ENCODE measurements at places on chromosomes 1 and 21.

GRCh38 chr1:153465811-153466636 lies 5.6 kb upstream of the S100A7 start:
- peak; percentile 60 for DNase-seq

DNA sequence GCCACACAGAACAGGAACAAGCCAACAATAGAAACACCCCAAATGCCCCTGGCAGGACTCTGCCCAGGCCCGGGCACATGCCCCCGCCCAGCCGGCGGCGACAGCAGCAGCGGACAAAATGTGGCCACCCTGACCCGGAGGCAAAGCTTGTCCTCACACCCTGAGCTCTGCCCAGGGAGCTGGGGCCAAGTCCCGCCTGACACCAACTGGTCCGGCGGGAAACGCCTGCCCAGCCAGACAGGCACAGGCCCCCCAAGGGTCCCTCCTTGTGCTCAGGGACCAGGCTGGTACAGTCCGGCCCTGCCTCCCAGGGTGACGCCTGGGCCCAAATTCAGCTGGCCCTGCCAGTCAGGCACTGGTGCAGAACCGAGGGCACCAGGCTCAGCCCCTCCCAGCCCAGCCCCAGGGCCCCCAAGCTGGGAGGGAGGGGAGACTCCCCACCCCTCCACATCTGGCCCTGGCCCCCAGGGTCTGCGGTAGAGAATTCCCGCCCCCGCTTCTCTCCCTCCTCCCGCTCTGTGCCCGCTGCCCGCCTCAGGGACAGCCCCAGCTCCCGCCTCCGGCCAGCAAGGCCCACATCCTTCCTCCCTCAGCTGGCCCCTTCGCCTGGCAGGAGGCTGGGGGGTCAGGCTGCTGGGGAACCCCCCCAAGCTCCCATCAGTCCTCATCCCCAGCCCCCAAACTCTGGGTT lies 2.0 kb downstream of the AHDC1 start:
- no peak for DNase-seq

- DNase-seq, result no peak
Observed at GRCh38 chr1:86515597-86515996, 31.3 kb upstream of the CLCA4 start.

DNA sequence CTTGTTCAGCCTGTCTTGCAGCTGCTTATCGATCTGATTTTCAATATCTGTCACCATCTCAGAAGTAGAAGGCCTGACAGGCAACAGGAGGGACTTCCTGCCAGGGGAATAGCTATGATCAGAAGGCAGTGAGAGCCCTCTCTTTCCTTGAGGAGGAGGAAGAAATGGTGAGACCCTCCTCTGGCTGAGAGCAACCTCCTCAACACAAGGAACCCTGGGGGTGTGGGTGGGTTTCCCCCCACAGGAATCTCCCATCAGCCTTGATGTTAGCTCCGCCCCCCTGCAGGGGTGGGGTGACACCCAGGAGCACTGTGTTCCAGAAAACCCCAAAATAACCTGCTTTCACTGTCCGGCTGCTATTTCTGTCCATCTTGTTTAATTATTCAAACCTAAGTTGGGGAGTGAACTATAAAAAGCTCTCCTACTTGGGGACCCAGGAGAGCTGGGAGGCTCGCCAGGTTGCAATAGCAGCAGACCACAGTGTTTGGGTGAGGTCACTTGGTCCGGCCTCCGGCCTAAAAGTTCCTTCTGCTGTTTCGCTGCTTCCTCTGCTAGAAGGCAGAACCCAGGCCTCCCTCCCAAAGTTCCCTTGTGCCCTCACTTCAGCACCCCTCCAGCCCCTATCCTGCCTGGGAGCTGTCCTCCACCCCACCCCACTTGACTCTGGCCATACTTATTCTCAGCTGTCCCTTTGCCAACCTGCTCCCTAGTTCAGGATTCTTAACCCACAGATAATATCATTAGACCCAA lies 7.8 kb upstream of the MEF2D start:
- no peak for DNase-seq

GRCh38 chr1:109396513-109396839 lies 1.2 kb downstream of the SORT1 start:
- DNase-seq, result no peak

- DNase-seq, result no peak
Observed at GRCh38 chr1:89503690-89504089, 20.9 kb upstream of the LRRC8B start.

DNA sequence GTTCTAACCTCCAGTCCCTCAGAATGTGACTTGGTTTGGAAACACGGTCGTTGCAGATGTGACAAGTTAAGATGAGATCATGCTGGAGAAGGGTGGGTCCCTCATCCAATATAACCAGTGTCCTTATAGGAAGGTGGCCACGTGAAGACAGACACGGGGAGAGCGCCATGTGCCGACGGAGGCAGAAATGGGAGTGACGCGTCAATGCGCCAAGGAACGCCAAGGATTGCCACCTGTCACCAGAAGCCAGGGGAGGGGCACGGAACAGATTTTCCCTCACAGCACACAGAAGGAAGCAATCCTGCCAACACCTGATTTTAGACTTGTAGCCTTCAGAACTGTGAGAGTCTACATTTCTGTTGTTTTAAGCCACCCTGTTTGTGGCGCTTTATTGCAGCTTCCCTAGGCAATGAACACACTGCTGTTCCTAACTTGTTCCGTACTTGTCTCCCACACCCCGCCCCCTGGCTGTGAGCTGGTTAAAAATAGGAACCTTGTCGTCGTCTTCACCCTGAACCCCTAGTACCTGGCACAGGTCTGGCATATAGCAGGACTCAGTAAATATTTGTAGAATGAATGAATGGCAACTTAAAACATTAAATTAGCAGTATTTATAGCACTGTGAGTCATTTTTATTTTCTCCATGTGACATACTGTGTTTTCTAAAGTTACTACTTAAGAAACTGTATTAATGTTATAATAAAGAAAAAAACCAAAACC lies 14.2 kb downstream of the RIMS3 start:
- DNase-seq, result no peak

GRCh38 chr1:7369866-7370265 lies 401.2 kb upstream of the VAMP3 start:
- DNase-seq, result no peak

DNA sequence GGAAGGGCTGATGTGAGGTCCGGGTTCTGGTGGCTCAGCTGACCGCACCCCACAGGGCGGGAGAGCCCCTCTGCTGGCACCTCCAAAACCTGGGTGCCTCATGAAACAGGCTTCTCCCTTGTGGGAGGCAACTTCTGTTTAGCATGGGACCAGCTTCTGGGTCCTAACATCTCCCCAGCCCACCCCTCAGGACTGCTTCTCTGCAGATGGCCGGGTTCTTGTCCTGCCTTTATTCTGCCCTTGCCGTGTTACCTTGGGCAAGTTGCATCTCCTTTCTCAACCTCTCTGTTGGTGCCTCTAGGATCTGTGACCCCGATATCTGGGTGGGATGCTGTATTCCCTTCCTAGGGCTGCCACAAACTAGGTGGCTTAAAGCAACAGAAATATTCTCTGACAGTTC lies 15.0 kb upstream of the TTC22 start:
- DNase-seq, result no peak

DNA sequence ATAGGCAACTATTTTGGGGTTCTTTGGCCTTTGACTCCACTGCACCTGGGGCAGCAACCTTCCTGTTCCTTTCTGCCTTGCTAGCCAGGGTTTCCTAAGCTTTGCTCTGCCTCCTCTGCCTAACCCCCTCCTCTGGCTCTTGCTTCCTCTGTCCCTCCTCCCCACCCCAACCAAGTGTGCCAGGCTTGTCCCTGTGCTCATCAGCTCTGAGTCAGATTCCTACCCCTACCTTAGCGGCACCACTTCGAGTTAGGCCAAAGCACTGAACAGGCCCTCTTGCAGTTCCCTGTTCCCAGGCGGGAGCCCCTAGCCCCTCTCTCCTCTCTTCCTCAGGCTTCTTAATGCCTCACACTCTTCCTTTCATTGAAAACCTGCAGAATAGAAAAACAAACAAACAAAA lies 74.8 kb upstream of the HAO2 start:
- DNase-seq, result no peak

- DNase-seq, result no peak
Observed at GRCh38 chr21:15775981-15776380, 46.2 kb downstream of the USP25 start.

DNA sequence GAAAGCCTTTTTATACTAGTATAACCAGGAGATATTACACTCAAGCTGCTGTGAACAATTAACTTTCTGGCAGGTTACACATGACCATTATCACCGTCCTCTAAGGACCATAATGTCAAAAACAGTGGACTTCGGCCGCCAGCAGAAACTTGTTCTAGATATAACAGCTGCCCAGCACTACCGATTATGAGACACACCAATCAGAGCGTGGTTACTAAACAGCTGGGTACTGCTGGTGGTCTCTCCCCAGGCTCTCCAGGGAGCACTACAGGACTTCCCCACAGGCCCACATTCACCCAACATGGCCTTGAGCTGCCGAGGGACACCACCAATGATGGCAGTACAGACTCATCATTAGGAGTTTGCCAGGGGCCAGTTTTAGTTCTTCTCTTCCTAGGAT lies 57.9 kb upstream of the CTBS start:
- no peak for DNase-seq

DNA sequence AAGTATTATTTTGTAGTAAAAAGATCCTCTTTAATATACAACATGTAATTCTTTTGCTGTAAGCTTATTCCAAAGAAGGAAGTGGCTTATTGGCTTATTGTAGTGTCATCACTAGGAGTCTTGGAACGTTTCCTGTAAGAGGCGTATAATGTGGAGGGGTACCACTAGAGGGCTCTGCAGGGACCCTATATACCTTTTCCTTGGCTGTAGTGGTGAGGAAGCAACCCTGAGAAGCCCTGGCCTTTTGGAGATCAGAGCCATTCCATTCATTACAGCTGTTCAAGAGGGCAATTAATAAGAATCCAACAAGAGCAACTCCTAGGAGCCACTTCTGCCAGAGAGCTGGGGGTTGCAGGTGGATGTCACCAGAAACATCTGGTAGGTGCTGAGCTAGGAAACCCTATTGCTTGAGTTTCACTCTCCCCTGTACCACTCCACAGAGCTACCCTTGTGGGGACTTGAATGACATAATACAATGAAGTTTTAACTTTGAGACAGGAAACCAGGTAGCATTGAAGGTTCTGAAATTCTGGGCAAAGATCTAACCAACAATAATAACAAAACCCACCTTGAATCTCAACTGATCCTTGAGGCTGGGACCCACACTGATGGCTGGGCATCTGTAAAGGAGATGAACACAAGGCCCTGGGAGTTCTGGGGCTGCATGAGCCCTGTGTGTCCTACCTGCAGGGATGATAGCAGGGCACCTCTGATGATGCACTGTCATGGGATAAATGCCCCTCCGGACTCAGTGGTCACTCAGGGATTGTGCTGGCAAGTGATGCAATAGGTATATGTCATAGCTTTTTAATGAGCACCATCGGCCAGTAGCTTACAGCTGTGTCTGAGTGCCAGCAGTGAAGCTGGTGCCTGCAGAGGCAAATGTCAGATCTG lies 160.2 kb upstream of the COA6 start:
- DNase-seq, result peak; percentile 68

DNA sequence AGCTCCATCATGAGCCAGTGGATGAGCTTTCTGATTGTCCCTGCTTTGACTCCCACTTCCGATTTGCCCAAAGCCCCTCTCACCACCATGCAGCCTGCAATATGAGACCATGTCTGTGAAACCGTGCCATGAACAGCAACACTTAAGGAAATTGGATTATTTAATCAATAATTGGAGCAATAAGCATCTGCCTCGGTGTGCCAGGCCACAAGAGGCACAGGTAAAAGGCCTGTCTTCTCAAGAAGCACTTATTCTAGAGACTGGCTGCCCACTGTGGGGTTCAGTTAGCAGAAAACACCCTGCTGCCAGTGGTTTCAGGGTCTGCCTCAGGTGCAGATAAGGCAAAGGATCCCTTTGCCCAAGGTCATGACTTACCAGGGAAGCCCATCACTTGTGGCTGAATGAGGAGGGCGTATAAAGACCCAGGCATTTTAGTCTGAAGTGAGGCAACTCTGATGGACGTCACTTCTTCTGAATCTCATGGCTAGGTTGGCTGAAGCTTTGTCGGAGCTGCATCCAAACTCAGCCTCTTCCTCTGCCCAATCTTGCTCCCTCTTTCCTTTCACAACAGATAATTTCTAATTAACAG lies 7.1 kb upstream of the CHI3L2 start:
- no peak for DNase-seq

DNA sequence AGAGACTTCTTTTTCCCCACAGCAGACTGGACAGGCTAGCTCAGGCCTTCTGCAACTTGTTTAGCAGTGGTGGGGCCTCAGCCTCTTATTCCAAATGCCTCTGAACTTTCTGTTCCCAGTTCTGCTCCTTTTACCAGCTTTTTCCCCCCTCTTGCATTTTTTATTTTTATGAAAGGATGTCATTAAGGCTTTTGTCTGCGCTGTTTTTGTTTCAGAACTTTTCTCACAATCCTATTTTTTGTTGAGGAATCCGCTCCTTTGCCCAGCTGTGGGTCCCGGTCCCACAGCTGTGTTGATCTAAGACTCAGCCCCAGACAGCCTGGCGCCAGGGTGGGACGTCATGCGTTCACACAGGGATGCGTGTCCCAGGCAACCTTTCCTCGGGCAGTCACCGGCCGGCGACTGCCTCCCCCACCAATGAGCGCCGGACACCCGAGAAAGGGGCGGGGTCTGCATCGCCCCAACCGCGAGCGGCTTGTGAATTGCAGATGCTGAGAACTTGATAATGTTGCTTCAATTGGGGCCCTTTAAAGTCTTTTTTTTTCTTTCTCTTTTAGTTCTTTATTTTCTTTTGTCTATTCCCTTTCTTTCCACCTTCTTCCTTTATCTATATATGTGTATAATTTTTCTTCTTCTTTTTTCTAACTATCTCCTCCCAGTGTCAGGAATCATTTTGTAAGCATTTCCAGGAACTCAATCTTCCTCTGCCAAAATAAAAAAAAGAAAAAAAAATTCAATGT lies 3.0 kb upstream of the ID3 start:
- peak; percentile 73 for DNase-seq

DNA sequence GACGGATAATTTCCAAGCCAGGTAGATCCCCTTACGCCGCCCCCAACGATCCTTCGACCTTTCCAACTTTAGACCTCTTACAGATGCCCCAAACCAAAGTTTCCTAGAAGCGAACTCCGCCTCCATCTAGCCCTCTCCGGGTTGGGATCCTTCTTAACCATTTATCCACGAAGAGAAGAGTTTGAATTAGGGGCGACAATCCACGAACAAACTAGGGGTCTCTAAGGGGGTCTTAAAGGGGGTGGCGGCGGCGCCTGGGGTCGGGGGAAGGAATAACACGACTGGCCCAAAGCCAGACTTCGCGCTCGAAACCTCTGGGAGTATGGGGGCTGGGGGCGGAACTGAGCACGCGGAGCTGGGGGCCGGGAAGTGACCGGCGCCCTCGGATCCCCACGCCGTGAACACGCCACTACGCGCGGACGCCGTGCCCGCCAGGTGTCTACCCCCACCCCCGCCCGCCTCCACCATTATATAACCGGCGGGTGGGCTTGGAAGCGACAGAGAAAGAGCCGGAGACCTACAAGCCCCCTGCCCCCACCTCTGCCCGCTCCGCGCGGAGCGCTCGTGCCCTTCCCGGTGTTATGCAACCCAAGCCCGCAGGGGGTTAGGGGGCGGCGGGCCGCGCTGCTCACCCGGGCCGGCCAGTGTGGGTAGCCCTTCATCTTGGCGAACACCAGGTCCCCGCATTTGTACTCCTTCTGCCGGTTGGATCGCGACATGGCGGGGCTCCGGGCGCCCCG lies 594 bp downstream of the HDGF start:
- DNase-seq, result peak; percentile 47
